ENCODE measurements at places on chromosomes 12 and 14.

GRCh38 chr12:102976609-102977280 lies 19.3 kb downstream of the ASCL1 start:
- DNase-seq: no peak

- no peak for DNase-seq
These were observed at the start of gene CCDC184 for GRCh38 chr12:48183091-48183875. Gene CCDC184 (plus strand): TSS chr12:48183644. CDS start chr12:48184123, 479 bp downstream.

DNA sequence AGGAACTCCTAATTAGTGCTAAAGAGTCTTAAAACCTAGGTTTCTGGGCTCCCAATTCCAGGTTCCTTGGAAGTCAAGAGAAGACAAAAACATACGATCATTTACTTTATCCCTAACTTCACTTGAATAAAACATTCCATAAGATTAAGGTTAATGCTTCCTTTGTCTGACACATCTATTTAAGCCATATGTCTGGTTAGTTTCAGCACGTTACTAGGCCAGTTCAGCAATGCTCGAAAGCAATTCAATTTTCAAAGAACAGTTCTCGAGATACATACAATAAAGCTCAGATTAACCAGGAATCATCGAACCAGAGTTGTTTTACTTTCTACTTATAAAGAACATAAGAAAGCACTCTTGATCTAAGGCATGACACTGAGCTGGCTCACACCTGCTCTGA lies 68.0 kb upstream of the POC1B start:
- DNase-seq: no peak

DNA sequence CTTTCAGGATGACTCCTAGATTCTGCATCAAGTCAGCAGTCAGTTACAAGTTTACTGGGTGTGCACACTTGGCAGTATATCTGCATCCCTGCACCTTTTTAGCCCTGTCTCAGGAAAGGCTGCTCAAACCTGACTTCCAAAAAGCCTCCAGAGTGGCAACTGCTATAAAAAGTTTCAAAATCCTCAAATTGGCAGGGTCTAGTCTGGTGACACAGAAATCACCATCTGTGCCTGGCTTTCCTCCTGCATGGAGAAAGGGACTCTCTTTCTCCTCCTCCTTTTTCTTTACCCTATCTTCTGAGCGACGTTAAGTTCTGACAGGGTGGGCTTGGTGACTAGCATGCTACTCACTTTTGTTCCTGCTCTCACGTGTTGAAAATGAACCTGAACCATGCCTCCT lies 679.5 kb downstream of the C12orf50 start:
- no peak for DNase-seq

- DNase-seq: no peak
These were observed 1.7 kb downstream of the ZDHHC17 start for GRCh38 chr12:76765598-76765997.

- no peak for DNase-seq
These were observed 415.9 kb downstream of the NELL2 start for GRCh38 chr12:44460261-44460660.

GRCh38 chr14:29465095-29465494 lies 462.6 kb downstream of the PRKD1 start:
- no peak for DNase-seq

DNA sequence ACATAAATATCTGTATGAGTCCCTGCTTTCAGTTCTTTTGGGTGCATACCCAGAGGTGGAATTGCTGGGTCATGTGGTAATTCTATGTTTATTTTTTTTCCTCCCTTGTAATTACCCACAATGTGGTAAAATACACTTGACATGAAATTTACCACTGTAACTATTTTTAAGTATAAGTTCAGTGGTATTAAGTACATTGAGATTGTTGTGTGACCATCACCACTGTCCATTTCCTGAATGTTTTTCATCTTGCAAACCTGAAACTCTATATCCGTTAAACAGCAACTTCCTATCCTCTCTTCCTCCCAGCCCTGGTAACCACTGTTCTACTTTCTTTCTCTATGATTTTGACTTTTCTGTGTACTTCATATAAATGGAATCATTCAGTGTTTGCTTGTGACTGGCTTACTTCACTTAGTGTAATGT lies 51.4 kb downstream of the BORCS5 start:
- no peak for DNase-seq

GRCh38 chr12:122878780-122879612 lies 16.9 kb downstream of the VPS37B start:
- no peak for DNase-seq

DNA sequence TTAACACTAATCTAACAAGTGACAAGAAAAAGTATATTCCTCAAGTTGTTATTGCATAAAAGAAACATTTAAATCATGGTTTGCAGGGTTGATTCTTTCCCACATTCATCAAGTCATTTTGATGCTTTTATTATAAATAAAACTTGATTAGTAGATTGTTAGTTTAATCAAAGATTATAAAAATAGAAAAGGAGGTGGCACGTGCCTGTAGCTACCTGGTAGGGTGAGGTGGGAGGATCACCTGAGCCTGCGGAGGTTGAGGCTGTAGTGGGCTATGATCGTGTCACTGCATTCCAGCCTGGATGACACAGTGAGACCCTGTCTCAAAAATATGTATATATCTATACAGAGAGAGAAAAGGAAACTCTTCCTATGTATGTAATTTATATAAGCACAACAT lies 433.2 kb upstream of the RGS6 start:
- no peak for DNase-seq

DNA sequence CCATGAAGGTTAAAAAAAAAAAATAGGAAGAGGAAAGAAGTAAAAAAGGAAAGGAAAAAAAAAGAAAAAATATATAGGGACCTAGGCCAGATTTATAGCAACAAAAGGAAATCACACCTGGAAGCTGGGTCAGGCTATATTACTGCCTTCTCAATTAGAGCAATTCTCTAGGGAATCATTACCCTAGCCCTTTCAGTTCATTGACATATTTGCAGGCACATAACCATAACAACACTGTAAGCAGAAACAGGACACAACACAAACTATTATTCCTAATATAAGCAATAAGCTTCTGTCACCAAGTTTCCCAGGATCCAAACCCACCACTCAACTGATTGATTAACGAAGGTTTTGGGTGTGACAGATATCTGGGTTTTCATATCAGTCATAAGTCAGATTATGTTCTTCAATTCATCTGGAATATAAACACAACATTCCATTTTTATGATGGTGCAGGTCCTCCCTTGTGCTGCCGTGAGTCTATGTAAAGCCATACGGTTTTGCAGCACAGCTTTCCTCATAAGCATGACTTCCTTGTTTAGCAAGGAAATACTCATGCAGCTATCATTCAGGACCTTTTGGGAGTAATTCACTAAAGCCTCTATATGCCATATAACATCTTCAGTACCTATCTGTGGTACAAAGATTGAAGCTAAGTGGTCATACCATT lies 4.2 kb downstream of the PCNX4 start:
- no peak for DNase-seq

DNA sequence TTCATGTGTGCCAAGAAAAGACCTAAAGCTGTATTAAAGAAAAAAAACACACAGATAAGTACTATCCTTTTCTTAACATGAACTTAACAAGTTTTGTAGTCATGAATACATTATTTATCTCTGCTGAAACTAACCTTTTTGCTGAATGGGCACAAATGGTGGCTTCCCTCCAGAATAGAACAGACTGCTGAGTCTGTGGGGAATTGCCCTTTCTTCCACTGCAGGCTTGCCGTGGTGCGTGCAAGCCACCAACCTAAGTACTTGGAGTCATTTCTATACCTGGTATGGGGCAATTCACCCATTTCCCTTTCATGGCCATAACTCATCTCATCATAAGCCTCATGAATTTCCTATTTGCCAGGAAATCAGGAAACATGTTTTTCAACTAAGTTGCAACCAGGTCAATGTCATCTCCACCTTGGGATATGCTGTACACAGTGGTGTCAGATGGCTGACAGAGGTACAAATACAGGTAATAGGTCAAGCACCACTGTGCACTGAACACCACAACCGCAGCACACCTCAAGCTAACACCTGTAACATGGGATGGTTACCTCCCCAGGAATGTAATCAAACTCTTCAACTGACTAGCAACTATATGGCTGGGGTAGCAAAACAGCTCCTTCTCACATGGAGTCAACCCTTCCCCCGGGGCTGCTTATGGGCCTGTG lies 49.9 kb downstream of the CATSPERB start:
- no peak for DNase-seq

All from GM04504 (cell line).